ENCODE measurements at places on chromosomes 3 and 15.

DNA sequence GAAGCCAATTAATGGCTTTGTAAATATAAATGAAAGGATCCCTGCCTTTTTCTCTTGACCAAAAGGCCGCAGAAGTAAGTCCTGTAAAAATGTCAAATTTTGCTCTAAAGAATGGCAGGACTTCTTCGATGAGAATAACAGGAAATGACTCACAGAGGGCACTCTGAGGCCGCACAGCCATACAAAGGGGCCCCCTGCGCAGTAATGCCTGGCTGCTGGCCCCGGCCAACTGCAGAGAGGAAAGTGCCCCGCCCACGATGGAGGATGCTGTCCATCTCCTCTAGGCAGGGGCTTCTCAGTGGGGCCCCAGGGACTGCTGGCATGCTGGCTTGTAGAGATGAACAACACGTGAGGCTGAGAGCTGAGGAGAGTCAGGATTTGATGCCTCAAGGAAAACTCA is 18.1 kb upstream of the SCN10A start:
- peak overlapping the region; percentile 22 for H3K4me3 ChIP-seq
- H3K36me3 ChIP-seq = no peaks in the 10 kb centered on the region
- peaks cover 2% of the 10 kb centered on the region for H3K27me3 ChIP-seq
- H3K27ac ChIP-seq = peak overlapping the region; percentile 79

DNA sequence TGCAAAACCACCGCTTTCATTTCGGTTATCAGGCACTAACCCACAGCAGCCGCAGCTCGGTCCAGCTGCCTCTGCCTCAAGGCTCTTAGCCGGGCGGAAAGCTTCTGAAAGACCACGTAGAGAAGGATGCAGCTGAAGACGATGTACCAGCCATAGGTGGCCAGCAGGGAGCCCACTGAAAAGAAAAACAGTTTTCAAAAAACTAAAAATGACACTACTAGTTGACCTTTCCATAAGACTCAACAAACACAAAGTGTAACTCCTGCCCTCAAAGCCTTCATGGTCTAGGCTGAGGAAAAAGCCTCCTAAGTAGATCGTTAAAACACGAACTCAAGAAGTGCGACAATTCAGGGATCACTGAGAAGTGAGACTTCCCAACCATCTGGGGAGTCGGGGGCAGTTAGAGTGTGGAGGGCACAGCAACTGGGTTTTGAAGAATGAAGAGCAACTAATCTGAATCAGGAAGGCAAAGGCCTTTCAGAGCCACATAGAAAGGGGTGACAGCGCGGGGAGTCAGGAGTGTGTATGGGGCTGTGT is 716 bp downstream of the SELENOS start:
- peaks cover 28% of the 10 kb centered on the region for H3K4me1 ChIP-seq
- DNase-seq = no peak
- H3K36me3 ChIP-seq = peaks cover 51% of the 10 kb centered on the region
- peak overlapping the region; percentile 96 for H3K27ac ChIP-seq

- DNase-seq = no peak
- H3K36me3 ChIP-seq = no peaks in the 10 kb centered on the region
- no peaks in the 10 kb centered on the region for H3K4me1 ChIP-seq
- no peak overlapping the region for H3K27ac ChIP-seq
Observed at GRCh38 chr3:29605845-29606244, 325.0 kb downstream of the RBMS3 start.

GRCh38 chr3:137958636-137959035 is 51.3 kb upstream of the CLDN18 start:
- H3K27me3 ChIP-seq = peaks cover 9% of the 10 kb centered on the region
- H3K27ac ChIP-seq = no peak overlapping the region
- no peak overlapping the region for H3K4me3 ChIP-seq
- no peaks in the 10 kb centered on the region for H3K4me1 ChIP-seq
- H3K36me3 ChIP-seq = no peaks in the 10 kb centered on the region
